ENCODE measurements at places on chromosomes 7 and 10.

DNA sequence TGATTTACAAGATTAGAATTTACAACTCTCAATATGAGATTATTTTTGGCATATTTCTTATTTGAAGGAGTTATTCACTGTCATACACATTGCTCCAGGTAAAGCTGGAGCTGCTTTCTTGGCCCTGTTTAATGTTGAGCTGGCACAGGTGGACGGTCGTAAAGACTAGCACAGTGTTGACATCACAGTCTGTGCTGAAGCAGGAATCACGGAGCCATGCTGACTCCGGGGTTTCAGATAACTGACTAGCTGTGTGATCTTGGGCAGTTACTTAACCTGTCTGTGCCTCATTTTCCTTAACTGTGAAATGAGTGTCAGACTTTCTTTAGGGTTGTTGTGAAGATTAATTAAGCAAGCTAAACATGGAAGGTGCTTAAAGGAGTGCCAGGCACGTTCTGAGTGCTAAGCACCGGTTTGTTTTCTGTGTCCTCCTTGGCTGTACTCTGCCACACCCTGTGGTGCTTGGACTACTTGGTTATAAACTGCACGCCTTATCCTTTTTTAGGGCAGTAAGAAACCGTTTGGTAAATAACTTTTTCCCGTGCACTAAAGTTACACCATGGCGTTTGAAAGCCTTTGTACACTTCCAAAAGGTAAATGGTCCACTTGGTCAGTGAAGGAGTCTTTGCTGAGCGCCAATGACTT lies 47.7 kb downstream of the DYNC2I1 start:
- DNase-seq, result no peak

GRCh38 chr7:22248111-22248809 lies 108.7 kb downstream of the RAPGEF5 start:
- no peak for DNase-seq

DNA sequence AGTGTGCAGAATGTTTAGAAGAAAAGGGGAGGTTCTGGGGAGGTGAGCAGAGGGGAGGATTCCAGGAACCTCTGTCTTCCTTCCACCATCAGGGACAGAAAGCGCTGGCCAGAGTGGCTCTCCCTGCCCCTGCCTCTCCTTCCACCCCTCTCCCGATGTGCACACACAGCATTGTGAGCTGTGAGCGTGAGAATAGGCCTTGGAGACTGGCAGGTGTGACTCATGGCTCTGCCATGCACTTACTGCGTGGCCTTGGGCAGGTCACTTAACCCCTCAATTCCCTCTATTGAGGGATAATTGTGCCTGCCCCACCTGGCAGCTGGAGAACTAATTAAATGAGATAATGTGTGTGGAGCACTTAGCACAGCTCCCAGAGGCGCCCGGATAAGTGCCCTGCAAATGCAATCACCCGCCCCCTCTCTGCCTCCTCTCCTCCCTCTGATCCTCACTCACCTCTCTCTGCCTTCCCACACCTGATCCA lies 115.4 kb downstream of the ZMIZ1 start:
- DNase-seq, result no peak

GRCh38 chr7:130719541-130719940 lies 14.5 kb downstream of the KLF14 start:
- no peak for DNase-seq

DNA sequence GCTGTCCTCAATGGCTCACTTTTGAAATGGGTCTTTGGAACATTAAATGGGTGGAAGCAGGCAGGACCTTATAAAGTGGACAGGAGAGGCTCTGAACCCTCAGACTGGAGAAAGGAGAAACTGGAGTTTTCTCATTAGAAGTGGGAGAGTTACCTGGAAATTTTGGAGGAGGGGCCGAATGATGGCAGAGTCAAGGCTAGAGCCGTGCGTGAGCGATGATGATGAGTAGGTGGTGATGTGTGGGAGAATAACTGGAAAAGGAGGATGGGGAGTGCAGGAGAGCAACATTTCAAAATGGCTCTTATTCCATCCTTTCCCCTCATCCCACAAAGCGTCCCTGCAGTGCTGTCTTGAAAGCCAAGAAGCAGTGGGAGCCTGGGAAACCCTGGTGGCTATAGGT lies 274.0 kb downstream of the LRMDA start:
- DNase-seq, result no peak

DNA sequence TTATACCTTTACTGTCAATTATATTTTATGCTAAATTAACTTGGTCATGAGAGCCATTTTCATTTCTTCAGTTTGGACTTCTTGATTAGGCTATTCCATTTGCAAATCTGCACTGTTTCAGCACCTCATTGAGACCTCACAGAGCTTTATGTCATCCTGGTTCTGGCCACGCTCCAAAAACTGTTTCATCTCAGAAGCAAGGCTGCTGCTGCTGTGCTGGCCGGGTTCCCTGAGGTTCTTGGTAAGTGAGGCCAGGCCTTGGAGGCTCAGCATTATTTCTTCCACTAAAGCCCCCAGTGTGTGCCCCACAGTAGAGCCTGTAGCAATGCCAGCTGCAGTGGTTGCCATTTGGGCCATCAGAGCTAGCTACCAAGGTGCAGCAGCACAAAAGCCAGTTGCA lies 7.8 kb upstream of the ZNF485 start:
- no peak for DNase-seq

GRCh38 chr7:2354939-2355704 lies 495 bp downstream of the EIF3B start:
- DNase-seq, result no peak

DNA sequence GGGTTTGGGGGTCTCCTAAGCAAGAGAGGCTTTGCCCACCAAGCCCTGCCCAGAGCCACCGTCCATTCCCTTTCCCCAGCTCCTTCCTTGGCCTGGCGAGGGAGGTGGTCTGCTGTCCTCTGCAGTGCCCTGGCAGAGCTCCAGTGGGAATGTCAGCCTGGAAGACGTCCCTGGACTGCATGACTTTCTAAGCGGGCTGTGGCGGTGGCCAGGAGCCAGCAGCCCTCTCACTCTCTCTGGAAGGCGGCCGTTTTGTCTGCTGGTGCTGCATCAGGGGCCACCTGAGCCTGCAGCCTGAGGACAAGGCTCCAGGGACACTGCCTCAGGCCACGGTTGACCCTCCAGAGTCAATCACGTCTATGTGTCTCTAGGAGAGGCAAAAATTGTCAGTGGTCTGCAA lies 271.0 kb downstream of the SKAP2 start:
- DNase-seq, result no peak

- DNase-seq, result no peak
Observed at GRCh38 chr7:157136372-157136771, 2.4 kb upstream of the UBE3C start.

DNA sequence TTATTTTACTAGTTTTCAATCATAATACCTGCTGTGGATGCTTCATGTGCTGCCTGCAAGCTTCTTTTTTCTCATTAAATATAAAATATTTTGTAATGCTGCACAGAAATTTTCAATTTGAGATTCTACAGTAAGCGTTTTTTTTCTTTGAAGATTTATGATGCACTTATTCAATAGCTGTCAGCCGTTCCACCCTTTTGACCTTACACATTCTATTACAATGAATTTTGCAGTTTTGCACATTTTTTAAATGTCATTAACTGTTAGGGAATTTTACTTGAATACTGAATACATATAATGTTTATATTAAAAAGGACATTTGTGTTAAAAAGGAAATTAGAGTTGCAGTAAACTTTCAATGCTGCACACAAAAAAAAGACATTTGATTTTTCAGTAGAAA lies 103.0 kb downstream of the PTEN start:
- no peak for DNase-seq

- no peak for DNase-seq
Observed at GRCh38 chr10:131742500-131742951, 158.3 kb upstream of the PPP2R2D start.

DNA sequence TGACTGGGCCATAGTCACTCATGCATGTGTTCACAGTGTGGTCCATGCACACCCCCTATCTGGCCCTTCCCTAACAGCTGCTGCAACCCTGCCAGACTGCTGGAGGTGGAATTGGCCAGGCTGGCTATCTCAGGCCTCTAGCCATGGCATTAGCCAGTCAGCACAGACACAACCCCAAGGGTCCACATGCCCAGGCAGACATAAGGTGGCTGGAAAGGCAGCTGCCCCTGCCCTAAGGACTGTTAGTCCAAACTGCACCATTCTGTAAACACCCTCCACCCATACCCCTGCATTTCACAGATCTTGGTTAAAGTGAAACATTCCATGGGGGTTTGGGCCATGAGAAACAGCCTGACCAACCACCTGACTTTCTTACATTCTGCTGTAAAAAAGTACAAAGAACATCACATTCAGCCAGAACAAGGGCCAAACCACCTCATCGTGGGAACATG lies 137.4 kb upstream of the KCNMA1 start:
- DNase-seq, result no peak

DNA sequence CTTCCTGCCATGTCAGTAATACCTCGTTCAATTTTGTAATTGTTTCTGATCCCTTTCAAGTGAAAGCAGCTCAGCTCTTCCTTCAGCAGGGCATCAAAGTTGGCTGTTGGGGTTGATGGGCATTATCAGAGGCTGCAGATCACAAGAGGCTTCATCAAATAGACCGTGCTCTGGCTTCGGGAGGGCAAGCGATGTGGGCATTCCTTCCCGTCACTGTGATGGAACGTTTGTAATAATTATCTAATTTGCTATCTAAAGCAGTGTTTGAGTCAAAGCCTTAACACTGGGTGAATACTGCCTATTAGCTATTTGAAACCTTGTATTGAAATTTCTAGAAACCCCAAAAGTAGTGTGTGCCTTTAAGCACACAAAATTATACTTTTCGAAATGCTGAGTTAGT lies 170.1 kb downstream of the OTUD1 start:
- DNase-seq, result no peak

DNA sequence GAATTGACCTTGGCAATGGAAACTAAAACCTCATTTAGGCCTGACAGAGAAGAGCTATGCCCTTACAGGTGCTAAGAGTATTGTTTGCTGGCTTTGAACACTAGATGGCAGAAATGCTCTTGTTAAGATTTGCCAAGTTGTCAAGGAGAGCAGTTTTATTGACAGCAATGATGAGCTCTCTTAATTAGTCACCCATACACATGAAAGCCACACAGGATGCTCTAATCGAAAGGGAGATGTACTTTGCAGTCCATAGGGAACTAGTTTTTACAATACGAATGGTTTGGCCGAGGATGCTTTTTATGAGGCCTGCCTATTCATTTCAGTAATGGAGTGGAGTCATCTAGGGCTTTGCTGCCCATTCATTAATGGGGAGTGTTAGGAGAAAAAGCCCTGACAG lies 45.4 kb upstream of the MBL2 start:
- no peak for DNase-seq

- no peak for DNase-seq
Observed at GRCh38 chr10:127959428-127959827, 52.5 kb downstream of the PTPRE start.

- DNase-seq, result no peak
Observed at GRCh38 chr10:75159519-75159918, 48.1 kb downstream of the SAMD8 start.

DNA sequence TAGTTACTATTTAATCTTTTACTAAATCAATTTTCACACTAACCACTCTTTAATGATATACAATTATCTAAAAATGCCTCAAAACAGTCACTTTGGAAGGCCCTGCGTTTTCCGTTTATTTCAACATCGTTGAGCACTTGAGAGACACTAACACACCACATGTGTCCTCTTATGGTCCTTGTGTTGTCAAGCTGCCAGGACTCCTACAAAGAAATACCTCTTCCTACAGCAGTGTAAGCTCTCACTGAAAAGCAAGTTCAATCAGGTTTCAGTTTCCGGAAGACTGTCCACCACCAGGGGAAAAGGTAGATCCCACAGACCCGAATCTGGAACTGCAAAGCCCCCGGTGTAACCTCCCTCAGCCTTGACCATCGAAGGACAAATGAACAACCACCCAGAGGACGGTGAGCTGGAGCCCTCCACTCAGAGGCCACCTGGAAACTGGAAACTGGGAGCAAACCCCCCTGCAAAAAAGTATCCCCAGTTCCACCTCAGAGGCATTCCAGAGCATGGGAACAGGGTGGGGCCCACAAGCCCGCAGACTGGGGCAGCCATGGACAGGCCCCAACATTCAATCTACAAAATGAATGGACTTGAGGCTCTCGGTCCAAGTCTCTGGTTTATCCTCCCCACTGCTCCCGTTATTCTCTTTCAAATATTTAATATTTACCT lies 37.6 kb downstream of the KCNH2 start:
- DNase-seq, result no peak

DNA sequence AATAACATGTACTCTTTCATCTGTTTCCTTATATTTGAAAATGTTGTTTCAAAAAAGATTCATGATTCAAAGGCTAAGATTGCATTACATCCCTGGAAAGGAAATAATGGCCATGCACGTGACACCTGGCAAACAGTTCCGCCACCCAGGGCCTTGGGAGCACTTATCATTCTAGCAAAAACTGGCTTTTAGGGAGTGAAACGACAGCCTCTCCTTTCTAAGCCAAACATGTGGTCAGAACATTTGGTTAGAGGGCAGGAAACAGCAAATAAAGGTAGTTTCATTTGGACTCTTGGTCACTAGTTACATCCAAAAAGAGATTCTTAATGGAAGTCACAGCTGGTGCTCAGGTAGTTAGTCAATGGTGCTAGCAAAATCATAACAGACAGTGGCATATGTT lies 83.5 kb downstream of the FAS start:
- DNase-seq, result no peak

DNA sequence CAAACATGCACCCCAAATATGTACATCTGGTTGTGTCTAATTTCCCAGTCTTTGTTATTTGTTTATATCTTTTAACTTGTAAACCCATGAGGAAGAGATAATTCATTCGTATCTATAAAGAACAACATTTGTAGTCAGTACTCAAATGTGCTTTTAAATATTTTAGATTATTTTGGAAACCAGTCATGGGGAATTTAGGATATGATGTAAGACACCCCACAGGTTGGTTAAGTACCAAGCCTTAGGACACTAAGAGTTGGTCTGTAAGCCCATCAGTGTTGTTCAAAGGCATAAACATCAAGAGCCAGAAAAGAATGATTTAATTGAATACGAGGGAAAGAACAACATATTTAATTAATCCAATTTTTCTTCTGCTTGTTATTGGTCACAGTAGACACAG lies 421.1 kb upstream of the SEMA3C start:
- no peak for DNase-seq

GRCh38 chr7:27165996-27166530 lies 726 bp upstream of the HOXA9 start:
- DNase-seq, result no peak

DNA sequence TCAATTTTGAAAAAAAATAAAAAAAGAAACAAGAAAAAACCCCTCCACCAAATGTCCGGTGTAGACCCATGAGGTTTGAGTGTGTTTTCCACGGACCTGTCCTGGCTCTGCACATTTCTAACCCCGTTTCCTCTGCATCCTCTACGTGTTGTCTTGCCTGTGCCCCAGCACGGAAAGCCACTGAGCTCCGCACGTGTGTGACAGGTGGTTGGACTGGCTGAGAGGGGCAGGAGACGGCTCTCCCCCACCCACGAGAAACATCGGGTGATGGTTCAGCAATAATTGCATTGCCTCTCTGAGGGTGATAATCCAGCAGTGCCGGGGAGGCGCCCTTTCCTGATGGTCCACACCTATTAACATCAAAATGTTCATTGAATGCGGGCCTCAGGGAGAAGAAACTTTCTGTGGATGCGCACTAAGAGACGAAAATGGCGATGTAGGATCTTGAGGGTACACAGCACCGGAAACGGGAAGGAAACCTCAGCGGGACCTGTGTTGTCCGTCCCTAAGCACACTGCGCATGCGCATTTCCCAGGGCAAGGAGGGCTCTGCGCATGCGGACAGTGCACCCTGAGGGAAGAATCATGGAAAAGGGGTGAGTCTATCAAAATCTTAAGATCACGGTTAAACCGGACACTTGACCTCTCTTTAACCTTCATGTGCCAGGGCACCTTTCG lies 470.1 kb upstream of the ADARB2 start:
- DNase-seq, result no peak
